Activated CD8-positive, alpha-beta memory T cell treated with anti-CD3 and anti-CD28 coated beads for 1 hour (primary cell): ENCODE measurements at places on chromosomes 3 and 15.

GRCh38 chr15:74376226-74376625, 8.8 kb upstream of the CYP11A1 start:
- DNase-seq = no peak

- no peak for DNase-seq
Observed at GRCh38 chr3:107446706-107447105, 69.5 kb downstream of the CCDC54 start.

- DNase-seq = no peak
Observed at GRCh38 chr3:174419216-174419615, 439.9 kb upstream of the NAALADL2 start.

- no peak for DNase-seq
Observed at GRCh38 chr3:168117059-168117458, 21.3 kb upstream of the GOLIM4 start.

DNA sequence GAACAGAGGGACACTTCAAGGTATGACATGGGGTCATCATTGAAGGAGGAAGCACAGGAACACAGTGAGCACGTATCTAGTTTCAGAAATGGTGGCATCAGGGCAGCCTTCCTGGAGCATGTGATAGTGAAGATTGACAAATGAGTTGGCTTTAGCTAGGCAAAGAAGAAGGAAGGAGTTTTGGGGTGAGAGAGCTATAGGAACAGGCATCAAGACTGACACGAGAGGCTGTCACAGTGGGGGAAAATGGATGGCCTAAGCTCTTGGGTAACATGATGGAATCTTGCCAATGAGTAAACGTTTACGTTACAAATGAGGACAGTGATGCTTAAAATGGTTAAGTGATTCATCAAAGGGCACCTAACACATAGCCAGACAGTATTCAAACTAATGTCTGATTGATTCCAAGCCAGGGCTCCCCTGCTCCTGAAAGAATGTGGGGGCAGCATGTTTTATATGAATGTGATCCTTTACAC, 23.1 kb upstream of the GPR171 start:
- DNase-seq = no peak

GRCh38 chr15:70236341-70237086, 138.8 kb upstream of the TLE3 start:
- DNase-seq = no peak

GRCh38 chr3:61008998-61009380, 242.3 kb downstream of the FHIT start:
- DNase-seq = no peak

- DNase-seq = no peak
Observed at GRCh38 chr15:94099574-94099960, 131.8 kb upstream of the MCTP2 start.

DNA sequence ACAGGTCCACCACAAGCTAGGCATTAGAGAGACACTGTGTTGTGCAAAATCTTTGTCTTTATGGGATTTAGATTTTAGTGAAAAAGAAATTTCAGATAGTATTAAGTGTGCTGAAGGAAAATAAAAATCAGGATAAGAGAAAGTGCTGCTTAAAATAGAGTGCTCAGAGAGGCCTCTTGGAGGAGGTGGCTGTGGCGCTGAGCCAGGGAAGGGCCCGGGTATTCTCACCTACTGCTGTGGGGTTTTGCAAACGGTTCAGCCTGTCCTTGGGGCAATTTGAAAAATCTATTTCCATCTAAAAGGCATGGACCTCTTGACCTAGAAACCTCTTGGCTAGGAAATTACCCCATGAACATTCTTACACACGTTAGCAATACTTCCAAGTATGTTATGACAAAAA, 267.7 kb downstream of the TJP1 start:
- no peak for DNase-seq

GRCh38 chr3:64218329-64218728, 6.9 kb downstream of the PRICKLE2 start:
- no peak for DNase-seq

DNA sequence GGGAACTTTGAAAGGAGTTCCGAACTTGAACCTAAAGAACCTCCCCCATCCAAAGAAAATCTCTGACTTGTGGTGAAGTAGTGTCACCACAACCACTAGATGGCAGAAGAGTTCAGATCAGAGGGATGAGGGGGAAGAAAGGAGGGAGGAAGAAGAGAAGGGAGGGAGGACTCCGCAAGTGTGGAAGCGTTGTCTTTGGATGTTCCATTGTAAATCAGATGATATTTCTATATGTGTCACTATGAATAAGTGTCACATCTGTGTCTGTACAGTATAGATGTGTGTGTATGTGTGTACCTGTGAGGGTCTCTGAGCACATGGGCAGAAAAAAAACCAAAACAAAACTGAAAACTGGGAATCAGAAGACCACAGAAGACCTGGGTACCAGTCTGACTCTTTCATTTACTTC, 16.9 kb downstream of the SLC24A1 start:
- peak; percentile 10 for DNase-seq

GRCh38 chr3:129001101-129001805, at the start of gene EFCC1:
TSS of gene EFCC1 (plus strand) at chr3:129001304. CDS start at chr3:129001629, 325 bp downstream.
- DNase-seq = no peak

DNA sequence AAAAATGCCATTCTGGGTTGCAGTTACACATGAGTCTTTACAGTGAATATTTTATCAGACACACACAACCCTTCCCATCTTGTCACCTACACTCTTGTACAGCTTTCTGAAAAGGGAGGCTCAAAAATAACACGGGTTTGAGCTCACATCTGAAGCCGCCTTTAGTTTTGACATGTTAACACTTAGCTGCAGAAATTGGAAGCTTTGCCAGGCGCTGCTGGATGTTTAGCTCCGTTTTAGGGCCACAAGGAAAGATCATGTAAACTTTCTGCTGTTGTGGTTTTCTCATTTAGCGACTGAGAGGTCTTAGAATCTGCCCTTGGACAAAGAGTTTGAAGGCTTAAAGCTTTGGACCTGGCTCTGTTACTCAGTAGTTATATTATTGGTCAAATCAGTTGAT, 120.1 kb downstream of the OXNAD1 start:
- no peak for DNase-seq

DNA sequence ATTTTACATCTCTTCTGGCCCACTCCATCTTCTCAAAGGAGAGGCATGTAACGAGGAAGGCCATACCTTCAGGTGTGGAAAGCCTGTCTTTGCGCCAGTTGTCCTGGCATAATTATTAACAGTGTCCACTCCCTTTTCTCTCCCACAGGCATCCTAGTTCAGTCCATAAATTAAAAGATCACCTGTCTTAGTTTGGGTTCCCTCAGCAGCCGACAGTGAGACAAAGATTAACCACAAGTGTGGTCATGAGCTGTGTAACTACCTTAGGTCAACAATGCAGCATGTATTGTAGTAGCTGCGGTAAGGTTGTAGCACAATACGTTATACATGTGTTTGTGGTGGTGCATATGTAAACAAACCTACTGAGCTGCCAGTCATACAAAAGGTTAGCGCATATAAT, 103.3 kb upstream of the GALNT15 start:
- DNase-seq = no peak

DNA sequence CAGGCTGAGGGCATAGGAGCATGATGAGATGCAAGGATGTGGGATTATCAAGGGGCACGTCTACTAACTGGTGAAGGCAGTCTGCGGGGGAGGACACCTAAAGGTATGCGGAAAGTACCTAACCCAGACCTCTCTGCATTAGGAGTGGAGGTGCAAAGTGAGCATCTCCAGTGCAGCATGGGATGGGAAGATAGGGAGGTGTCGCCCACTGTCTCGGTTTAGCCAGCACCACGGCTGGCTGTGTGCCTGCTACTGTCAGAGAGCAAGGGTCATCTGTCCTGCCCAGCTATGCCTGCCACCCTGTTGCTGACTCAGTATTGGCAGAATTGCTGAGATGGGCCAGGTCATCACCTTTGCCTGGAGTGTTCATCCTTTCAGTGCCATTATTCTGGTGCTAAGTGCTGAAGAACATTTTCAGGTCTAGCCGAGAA, 40.1 kb downstream of the OXNAD1 start:
- DNase-seq = no peak

GRCh38 chr3:157075693-157076420, 84.1 kb downstream of the CCNL1 start:
- DNase-seq = no peak

DNA sequence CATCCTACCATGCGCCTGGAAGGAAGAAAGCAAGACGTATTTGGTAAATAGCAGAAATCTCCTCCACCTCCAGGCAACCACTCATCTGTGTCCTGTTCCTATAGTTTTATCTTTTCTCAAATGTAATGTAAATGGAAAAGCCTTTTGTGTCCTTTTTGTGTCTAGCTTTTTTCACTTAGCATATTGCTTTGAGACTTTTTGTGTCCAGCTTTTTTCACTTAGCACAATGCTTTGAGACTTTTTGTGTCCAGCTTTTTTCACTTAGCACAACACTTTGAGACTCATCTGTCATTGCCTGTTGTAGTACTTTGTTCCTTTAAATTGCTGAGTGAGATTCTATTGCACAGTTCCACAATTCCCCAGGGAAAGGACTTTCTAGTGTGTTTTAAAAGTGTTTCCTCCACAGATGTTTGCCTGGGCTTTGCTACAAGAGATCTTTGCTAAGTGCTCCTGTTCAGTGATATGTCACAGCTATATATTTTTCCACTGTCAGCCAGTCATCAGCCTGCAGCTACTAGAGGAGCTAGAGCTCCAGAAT, 27.9 kb upstream of the MUC13 start:
- DNase-seq = no peak

GRCh38 chr3:177290633-177291032, 93.4 kb upstream of the TBL1XR1 start:
- no peak for DNase-seq

DNA sequence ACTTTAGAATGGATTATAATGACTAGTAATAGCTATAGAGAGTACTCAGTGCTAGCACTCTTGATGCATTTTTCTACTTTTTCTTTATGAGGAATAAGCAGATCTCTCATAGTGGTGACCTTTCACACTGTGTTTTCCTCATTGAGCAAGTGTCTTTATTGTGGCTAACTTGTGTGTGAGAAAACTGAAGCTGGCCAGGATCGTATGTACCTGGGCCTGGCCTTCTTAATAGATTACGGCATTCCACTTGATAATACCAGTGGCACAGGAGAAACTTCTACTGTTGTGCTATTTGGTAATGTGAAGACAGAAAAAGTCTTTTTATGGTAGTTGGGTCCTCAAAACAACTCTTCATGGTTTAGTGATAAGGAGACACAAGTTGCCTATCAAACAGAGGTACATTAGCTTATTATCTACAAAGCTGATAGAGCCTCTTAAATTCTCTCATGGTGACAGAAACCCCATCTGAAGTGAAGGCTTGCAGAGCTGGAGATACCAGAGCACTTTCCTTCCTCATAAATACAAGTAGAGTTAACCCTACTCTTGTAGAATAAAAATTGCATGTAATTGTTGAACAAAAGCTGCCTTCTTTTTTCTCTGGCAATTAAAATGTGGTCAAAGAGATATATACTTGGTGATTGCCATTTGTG, 64.6 kb downstream of the LYSMD4 start:
- no peak for DNase-seq

- DNase-seq = no peak
Observed at GRCh38 chr3:42673082-42673481, 12.3 kb upstream of the KLHL40 start.

GRCh38 chr3:138799822-138800221, 34.9 kb downstream of the PIK3CB start:
- DNase-seq = no peak

DNA sequence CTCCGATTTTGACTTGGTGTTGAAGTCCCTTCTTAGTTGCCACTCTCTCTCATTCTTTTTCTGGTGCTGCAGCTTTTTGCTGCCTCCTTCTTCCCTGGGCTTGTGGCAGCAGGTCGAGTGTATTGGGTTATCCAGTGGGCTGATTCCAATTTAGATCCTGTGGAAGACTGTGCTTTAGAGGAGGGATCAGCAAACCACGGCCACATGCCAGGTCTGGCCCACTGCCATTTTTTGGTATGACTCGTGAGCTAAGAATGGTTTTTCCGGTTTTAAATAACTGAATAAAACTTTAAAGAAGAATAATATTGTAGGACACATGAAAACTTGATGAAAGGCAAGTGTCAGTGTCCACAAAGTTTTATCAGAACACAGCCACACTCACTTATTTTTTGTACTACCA, 330.5 kb downstream of the ROBO2 start:
- DNase-seq = no peak

DNA sequence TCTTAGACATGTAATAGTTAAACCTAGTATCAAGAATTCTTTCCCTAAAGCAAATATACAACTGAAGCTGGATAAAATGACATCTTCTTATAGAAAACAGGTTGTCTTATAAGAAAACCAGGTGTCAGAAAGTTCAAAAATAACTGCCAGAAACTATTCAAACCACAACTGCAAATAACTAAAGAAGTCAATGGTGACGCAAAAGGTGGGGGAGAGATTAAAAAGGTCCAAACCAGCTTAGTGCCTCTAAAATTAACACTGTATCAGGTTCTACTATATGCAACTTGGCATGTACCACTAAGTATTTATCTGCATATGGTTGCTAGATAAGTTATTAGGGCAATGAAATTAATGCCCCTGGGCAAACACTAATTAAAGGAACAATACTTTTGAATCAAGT, 136.8 kb downstream of the TBL1XR1 start:
- no peak for DNase-seq

- no peak for DNase-seq
Observed at GRCh38 chr3:37148208-37148607, 26.2 kb downstream of the LRRFIP2 start.

GRCh38 chr3:42205800-42206514, 60.0 kb downstream of the CCK start:
- no peak for DNase-seq

DNA sequence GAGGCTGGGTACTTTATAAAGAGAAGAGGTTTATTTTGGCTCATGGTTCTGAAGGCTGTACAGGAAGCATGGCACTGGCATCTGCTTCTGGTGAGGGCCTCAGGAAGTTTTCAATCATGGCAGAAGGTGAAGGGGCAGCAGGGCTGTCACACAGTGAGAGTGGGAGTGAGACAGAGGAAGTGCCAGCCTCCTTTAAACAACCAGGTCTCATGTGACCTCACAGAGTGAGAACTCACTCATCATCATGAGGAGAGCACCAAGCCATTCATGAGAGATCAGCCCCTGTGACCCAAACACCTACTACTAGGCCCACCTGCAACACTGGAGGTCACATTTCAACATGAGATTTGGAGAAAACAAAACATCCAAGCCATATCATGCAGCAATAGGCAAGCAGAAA, 9.3 kb upstream of the RFTN1 start:
- no peak for DNase-seq

GRCh38 chr3:119401503-119402440, 61.6 kb downstream of the TMEM39A start:
- DNase-seq = no peak
